GM04503 (cell line): ENCODE measurements at places on chromosomes 5 and 9.

DNA sequence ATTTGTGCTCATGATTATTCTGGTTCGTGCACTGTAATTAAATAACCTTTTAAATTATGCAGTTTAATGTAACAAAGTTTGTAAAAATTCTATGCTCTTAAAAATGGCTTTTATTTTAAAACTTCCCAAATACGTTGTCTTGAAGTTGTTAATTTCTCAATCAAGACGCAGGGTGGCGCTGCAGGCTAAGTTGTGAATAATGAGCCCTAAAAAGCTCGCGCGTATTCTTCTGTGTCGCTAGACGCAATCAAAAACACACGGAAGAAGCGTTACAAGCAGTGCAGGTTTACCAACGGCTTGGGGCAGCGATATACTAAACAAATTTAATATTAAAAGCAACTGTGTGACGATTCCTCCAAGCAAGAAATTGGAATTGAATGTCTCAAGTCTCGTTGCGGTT is at the start of gene PCDHB4:
TSS of gene PCDHB4 (plus strand) at position 256 of the 400 bp plus-strand sequence. CDS start 181 bp downstream, outside the sequence.
- DNase-seq, result no peak

GRCh38 chr5:159792180-159792579 is 124.1 kb upstream of the ADRA1B start:
- no peak for DNase-seq

- no peak for DNase-seq
These were observed 59.2 kb downstream of the COL5A1 start for GRCh38 chr9:134700636-134701350.

GRCh38 chr9:73565026-73565425 is 413.4 kb downstream of the ANXA1 start:
- DNase-seq, result no peak

DNA sequence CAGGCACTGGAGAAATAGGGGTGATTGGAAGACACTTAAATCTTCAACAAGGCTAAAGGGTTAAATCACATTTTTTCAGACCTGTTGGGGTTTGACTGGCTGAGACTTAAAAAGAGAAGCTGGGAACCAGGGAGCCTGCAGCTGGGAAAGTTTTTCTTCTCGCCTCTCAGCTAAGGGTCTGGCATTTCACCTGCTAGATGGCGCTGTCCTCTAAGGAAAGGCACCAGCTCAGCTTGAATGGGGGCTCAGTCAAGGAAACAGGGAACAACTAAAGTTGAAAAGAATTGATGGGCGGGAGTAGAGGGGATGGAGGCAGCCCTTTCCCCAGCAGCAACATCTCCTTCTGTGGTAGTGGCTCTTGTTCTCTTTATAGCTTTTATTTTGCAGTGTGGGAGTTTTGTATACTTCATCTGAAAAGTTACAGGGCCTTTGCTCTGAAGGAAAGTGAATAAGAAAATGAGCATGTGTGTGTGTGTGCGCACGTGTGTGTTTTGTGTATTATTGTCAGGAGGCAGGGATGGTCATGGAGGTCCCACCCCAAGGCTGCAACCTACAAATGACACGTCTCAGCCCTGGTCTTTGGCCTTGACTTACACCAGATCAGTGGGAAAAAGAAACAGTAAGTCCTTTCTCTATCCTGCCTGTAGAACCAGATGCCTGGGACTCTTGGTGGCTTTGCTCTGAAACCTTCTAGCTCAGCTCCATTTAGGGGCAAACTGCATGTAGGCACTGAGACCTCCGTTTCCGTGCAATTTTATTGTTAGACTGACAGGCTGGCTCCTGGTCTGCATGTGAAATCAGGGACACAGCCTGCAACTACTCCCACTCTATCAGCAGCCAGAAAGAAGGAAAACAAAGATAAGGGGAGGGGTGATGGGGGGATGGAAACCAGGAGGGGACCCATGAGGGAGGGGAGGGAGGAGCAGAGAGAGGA is 316.2 kb upstream of the CLINT1 start:
- no peak for DNase-seq

- peak; percentile 42 for DNase-seq
These were observed 125.2 kb downstream of the GPBP1 start for GRCh38 chr5:57298985-57299491.

DNA sequence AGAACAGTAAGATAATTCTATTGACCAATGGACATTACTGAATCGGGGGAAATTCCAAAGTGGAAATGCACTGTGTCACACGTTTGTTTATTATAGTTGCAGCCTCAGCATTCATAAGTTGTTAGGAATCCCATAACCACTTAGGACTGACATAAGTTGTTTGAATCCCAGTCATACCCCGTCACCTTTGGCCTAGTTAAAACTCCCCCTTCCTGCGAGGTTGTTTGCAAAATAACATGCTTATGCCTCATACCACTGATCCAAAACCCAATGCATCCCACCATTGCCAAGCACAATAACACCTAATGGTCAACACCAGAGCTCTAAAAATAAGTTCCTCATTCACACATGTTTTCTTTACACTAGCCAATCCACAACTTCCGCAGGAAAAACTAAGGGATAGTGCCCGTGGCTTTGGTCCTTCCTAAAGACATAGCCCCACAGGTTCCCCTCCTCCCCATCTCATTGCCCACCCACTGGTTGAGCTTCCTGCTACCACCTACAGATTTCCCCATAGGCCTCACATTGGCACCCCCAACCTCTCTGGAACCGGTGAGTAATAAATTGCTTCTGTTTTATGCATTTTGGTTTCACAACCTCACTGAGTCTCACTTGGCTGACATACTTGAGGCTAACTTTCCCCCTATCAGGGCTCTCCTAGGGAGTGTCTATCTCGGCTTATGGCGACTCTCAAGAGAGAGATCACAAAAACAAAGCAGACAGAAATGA is 42.3 kb upstream of the MUSK start:
- peak; percentile 77 for DNase-seq

DNA sequence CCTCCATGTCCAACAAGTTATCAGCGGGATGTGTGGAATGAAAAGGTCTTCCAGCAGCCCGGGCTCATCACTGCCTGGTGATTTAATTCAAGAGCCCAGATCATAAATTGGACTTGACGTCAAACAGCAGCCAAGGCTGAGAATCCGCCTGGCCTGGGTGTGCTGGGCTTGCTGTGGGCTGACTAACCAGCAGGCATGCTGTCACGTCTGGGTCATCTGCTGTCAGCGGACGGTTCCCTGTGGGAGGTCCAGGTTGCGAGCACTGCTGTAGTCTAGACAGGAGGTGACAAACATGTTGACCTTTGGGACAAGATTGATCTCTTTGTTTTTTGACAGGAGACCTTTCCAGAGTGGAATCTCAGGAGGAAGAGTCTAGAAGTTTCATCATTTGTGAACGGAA is 289.7 kb downstream of the OSTF1 start:
- no peak for DNase-seq

GRCh38 chr9:128558431-128559310 is 6.3 kb downstream of the SPTAN1 start:
- DNase-seq, result peak; percentile 58

GRCh38 chr9:134548185-134548584 is 93.4 kb upstream of the COL5A1 start:
- DNase-seq, result no peak

DNA sequence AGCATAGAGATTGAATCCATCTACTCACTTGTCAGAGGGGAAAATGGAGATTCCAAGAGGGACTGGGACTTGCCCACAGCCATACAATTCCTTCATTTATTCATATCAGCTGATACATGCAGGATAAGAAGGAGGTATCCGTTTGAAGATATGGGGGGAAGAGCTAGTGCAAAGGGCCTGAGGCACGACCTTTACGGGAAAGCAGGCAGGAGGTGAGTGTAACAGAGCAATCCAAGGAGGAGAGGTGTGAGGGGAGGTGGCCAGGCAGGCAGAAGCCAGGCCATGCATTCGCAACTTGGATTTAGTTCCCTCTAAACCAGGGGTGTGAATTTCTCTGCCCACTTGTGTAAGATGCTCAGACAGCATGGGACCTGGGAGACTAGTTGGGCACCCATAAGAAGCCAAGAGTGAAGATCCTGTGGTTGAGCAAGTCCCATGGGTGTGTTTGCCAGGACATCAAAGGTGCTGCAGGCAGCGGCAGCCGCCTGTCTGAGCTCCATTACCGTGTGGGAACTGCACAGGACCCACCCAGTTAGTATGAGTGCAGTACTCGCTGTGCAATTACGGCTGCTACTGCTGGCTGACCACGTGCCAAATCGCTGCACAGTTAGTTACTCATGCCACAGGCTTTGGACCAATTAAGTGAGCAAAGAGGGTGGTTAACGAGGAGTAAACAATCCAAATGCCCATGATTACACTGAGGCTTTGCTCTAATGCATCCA is 31.4 kb upstream of the FAT2 start:
- no peak for DNase-seq

- DNase-seq, result no peak
These were observed 145.6 kb downstream of the GNA14 start for GRCh38 chr9:77502568-77502967.

GRCh38 chr5:151012862-151013261 is 7.5 kb upstream of the GPX3 start:
- DNase-seq, result no peak

DNA sequence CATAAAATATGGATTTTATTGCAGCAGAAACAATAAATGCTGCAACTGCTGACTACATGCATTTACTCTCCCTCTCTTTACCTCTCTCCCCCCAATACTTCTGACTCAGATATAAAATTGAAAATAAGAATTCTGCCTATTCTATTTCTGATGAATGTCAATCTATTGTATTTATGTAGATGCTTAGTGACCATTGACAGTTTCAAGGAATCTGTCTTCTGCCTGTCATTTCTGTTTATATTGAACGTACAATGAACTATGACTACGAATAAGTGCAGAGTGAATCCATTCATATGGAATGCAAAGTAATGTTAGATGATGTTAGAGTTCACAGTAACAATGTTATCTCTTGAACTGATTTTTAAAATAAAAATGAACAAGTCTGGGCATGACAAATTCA is 898 bp downstream of the CDH10 start:
- DNase-seq, result no peak

GRCh38 chr5:114561415-114561814 is 199.5 kb downstream of the KCNN2 start:
- DNase-seq, result no peak

DNA sequence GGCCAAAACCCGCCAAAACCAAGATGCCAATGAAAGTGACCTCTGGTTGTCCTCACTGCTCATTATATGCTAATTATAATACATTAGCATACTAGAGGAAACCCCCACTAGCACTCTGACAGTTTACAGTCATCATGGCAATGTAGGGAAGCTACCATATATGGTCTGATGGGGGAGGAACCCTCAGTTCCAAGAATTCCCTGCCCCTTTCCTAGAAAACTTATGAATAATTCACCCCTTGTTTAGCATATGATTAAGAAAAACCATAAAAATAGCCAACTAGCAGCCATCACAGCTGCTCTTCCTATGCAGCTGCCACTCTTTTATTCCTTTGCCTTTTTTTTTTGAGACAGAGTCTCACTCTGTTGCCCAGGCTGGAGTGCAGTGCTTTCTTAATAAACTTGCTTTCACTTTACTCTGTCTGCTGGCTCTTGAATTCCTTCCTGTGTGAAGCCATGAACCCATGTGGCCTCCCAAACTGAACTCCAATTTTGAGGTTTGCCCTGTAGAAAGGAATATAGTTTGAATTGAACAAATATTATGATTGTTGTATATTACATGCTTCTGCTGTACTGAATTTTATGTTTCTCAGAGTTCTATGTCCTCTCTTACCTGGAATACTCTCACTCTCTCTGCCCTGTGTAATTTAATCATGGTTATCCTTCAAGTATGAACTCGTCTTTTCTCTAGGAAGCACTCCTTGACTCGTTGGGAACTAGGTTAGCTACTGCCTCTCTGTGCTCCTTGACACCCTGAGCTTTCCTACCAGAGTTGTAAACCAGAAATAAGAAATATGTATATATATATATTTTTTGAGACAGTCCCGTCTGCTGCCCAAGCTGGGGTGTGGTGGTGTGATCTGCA is 59.8 kb downstream of the KIAA1958 start:
- no peak for DNase-seq

GRCh38 chr5:36743891-36744772 is 132.4 kb upstream of the NIPBL start:
- DNase-seq, result peak; percentile 22

GRCh38 chr5:52694648-52695047 is 93.1 kb upstream of the ITGA1 start:
- no peak for DNase-seq

- DNase-seq, result no peak
These were observed 54.9 kb downstream of the DUSP1 start for GRCh38 chr5:172715931-172716682.

GRCh38 chr5:88230546-88231066 is 38.0 kb downstream of the TMEM161B start:
- DNase-seq, result no peak

- DNase-seq, result no peak
These were observed 56.6 kb downstream of the RASEF start for GRCh38 chr9:83006378-83006777.

GRCh38 chr9:136327304-136327974 is at the start of gene GPSM1:
TSS of gene GPSM1 (plus strand) at chr9:136327539. CDS start at chr9:136327696, 157 bp downstream.
- no peak for DNase-seq

GRCh38 chr5:65474130-65474711 is 7.5 kb downstream of the ADAMTS6 start:
- DNase-seq, result no peak

DNA sequence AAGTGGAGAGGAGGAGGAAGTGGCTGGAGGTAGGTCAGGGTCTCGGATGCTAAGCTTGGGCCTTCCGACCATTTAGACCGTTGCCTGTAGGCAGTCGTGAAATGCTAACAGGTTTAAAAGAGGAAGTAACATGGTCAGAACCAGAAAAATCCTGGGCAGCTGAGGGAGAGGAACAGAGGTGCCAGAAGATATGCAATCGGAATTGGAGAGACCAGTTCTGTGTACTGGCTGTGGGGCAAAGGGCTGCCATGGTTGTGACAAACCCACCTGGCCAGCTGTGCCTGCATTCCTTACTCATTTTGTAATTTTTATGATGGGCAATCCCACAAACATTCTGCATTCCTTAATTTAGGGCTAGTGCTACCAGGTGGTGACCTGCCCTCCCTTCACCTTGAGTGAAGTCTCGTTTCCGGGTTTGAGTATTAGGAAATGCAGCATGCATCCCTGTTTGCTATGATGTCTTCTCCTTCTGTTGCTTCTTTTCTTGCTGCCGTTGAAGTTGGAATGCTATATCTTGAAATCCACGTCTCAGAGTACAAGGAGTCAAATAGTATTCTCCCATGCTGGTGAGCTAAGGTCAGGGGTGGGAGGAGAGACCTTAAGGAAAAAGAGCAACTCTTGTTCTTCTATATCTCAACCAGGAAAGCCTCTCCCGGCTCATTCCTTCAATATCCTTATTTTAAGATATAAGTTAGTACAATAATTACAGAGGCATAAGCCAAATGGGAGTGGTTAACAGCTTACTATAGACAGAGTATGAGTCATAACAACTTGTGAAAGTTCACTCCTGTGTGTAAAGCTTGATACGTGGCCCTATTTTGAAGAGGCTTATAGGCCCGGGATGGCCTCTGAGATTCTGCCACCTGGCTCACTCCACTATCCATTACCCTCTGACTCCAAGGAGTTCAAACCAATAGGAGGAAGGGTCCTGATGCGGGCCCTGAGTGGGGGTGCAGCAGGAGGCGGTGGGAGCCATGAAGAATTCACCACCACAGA is 37.0 kb downstream of the B4GALT1 start:
- no peak for DNase-seq

GRCh38 chr9:120916991-120917880 is 9.4 kb downstream of the TRAF1 start:
- no peak for DNase-seq

GRCh38 chr9:107683566-107683965 is 194.0 kb upstream of the KLF4 start:
- DNase-seq, result no peak

GRCh38 chr9:76900884-76901440 is 5.0 kb downstream of the PRUNE2 start:
- DNase-seq, result no peak

- DNase-seq, result no peak
These were observed 322.8 kb downstream of the SLF1 start for GRCh38 chr5:94941122-94941755.
